ENCODE measurements at places on chromosomes 4 and X. TPM values are rescaled to one million over a fixed set of nuclear protein-coding genes. Genes with fewer than 3 reads are reported as not detected.

The SETD7 gene
- polyA plus RNA-seq, result 20.5 TPM

The DRP2 gene
- 1.9 TPM for polyA plus RNA-seq

The PFKFB1 gene
- 0.58 TPM for polyA plus RNA-seq

The NDP gene
- polyA plus RNA-seq, result 0.33 TPM

The ZAR1 gene
- not detected for polyA plus RNA-seq

The AFF2 gene
- 3.9 TPM for polyA plus RNA-seq

The ART3 gene
- 0.43 TPM for polyA plus RNA-seq

The GAGE12H gene
- not detected for polyA plus RNA-seq

The TLR1 gene
- polyA plus RNA-seq, result 6.6 TPM

The RASL11B gene
- 29.0 TPM for polyA plus RNA-seq

The AIMP1 gene
- 50.1 TPM for polyA plus RNA-seq

All from right lung (tissue), 10 donors.